ENCODE measurements at places on chromosomes 3 and 15.

DNA sequence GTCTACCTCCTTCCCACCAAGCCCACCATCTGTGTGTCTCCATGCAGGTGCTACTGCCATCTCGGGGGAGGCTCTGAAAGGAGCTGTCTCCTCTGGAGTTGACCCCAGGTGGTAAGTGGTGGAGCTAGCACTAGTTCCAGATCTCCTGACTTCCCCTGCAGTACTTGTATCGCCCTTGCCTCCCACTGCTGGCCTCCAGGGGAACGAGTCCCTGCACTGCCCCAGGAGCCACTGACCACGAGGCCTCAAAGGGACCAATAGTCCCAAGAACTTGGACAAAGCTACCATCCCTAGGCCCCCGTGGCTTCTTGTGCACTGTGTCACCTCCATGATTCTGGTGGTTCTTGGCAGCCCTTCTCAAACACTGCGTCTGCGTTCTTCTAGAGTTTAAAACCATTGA is 98.9 kb downstream of the TOP2B start:
- DNase-seq, result no peak

- DNase-seq, result no peak
Observed at GRCh38 chr3:101466465-101467309, 46.3 kb downstream of the SENP7 start.

GRCh38 chr3:179460260-179460659 is 9.0 kb upstream of the GNB4 start:
- DNase-seq, result no peak

- no peak for DNase-seq
Observed at GRCh38 chr3:191020730-191021396, 158.4 kb upstream of the GMNC start.

GRCh38 chr15:88649753-88650551 is 11.1 kb downstream of the ISG20 start:
- DNase-seq, result no peak

- DNase-seq, result no peak
Observed at GRCh38 chr3:150743508-150743907, 19.5 kb downstream of the SIAH2 start.

GRCh38 chr15:85547386-85547785 is 167.0 kb downstream of the AKAP13 start:
- DNase-seq, result no peak

GRCh38 chr15:68364028-68364659 is 67.8 kb downstream of the ITGA11 start:
- DNase-seq, result no peak

GRCh38 chr3:115092220-115092791 is 54.8 kb downstream of the ZBTB20 start:
- DNase-seq, result peak; percentile 33

- no peak for DNase-seq
Observed at GRCh38 chr3:21020681-21021080, 730.3 kb downstream of the ZNF385D start.

- no peak for DNase-seq
Observed at GRCh38 chr15:50355980-50356379, 982 bp upstream of the GABPB1 start.

GRCh38 chr3:9499455-9500107 is 54.0 kb downstream of the LHFPL4 start:
- no peak for DNase-seq

GRCh38 chr15:79025802-79026201 is 64.8 kb downstream of the RASGRF1 start:
- DNase-seq, result no peak

DNA sequence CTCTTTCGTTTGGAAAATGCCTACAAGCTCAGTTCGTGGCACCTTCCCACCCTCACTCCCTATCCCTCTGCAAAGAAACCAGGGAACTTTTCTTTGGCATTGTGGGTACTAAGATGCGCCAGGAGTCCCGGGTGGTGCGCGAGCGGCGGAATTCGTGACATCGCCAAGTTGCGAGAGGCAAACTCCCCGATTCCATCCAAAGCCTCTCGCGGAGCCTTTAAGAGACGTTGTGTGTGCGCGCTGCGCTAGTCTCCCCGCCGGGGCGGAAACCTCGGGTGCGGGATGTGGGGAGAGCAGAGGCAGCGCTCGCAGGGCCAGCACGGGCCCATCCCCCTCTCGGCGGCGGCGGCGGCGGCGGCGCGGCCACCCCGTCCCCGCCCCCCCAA is 443 bp upstream of the NR2F2 start:
- DNase-seq, result no peak

DNA sequence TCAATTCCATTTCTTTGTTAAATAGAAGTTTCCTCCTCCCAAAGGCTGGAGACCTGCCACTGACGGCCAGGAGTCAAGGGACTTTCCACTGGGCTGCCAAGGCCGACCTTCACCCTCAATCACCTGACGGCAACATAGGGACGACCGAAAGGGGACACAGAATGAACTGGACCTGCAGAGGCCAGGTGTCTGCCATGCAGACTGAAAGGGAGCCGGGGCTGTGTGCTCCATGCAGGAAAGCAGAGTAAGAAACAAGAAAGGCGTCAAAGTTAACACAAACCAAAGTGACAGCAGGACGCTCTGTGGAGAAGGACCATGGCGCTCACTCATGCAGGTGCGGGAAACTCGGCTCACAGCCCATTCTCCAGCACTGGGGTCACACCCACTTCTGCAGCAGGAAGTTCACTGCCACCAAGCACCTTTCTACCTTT is 26.1 kb downstream of the ZXDC start:
- no peak for DNase-seq

DNA sequence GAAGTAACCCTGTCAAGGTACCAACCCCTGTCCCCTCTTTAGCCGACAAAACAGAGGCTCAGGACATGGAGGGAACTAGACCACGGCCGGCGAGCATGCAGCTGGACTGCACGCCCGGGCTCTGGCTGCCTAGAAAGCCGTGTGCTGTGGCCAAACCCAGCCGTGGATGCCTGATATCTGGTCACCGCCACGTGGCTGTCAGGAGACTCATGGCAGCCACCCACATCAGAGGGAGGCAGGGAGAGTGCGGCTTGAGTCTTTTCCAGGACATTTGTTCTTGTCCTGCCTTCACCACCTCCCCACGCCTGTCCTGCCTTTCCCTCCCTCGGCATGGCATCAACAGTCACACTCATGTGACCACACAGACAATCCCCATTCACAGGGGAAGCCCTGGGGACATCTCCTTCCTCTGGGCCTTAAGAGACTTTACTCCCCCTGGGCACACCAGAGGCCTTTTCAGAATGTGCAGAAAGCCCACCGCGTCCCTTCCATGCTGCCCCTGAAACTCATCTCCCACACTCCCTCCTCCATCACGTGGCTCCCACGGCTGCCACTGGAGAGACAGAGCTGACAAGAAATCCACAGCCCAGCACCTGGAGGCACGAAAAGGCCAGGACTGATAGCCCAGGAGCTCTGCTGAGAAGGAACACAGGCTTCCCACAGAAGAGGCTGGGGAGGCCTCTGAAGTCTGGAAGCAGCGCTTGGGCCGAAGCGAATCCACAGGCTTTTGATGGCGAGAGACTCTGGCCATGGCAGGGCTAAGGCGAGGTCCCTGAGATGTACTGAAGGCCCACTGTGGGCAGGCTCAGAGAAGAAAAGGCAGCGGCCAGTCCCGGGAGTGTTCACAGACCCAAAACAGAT is 71.2 kb upstream of the IQSEC1 start:
- no peak for DNase-seq

DNA sequence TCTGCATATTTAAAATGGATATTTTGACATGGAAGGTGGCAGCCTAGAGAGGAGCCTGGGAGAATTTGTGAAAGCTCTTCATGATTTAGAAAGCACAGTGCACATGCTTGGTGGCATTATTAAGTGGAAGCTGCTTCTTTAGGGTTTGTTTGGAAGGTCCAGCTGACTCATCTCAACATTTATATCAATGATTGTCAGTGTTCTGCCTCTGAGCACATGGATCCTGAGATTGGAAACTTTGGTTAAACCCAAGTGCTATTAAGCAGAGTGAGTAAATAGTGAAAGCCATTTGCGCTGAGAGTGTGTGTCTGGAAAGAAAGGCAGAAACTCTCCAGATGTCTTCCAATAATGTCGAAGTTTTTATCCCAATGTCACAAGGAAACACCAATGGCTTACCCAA is 7.4 kb downstream of the NOX5 start:
- DNase-seq, result no peak

- DNase-seq, result no peak
Observed at GRCh38 chr15:64464276-64465005, 4.1 kb downstream of the ZNF609 start.

DNA sequence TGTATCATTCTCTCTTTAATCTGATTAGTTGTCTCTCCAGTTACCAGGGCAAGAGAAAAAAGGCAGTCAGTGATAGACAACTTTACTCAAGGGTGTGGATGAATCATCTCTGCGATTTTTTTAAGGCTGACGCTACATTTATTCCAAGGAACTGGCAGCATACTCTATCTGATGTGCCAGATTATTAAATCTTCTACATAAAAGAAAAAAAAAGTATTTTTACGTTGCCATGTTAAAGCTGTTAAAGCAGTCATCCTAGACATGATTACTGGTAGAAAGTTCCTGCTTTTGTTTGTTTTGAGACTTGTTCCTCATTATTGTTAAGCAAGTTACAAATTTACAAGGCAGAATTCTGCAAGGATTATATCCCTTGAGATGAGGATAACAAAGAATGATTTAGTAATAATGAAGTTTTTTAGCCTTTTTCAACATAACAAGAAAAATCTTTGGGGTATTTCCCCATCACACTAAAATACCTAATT is 121.7 kb downstream of the CBLB start:
- no peak for DNase-seq

GRCh38 chr3:52021489-52022268 is 26.0 kb upstream of the RPL29 start:
- no peak for DNase-seq

- no peak for DNase-seq
Observed at GRCh38 chr3:17985658-17986347, 243.4 kb upstream of the TBC1D5 start.

GRCh38 chr15:49169880-49170597 is at the start of gene GALK2:
GALK2 (plus strand) TSS chr15:49170247; CDS start chr15:49170323, 76 bp downstream.
- peak; percentile 56 for DNase-seq

- peak; percentile 20 for DNase-seq
Observed at GRCh38 chr15:58227706-58228543, 89.7 kb downstream of the AQP9 start.

GRCh38 chr3:173624086-173624485 is 226.5 kb downstream of the NLGN1 start:
- DNase-seq, result no peak

- DNase-seq, result no peak
Observed at GRCh38 chr3:8491271-8492144, 10.1 kb upstream of the LMCD1 start.

GRCh38 chr3:125367403-125368230 is 7.5 kb downstream of the ZNF148 start:
- no peak for DNase-seq

DNA sequence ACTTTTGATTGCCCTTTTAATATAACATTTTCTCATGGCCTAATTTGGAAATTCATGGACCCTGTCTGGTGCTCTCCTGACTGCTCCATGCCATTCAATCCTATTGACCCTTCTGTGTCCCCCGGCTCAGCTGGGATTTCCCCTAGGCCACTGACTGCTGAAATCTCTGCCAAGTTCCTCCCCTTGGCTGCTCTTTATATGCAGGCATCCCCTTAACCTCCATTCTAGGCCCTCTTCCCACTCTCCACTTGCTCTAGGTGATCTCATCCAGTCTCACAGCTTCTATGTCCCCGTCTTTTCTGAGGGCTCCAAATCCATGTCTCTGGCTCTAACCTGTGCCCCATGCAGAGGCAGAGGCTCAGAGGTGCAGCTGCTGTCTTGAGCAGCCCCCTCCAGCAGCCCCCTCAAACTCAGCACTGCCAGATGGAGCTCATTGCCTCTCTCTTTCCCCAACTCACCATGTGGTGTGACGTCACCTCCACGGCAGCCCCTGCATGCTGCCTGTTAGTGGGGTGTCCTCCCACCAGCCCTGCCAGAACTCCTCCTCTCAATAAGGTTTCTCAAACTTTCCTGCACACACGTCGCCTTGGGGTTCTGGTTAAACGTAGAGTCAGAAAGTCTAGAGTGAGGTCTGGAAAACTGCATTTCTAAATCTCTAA is 6.6 kb downstream of the FSD2 start:
- DNase-seq, result no peak

DNA sequence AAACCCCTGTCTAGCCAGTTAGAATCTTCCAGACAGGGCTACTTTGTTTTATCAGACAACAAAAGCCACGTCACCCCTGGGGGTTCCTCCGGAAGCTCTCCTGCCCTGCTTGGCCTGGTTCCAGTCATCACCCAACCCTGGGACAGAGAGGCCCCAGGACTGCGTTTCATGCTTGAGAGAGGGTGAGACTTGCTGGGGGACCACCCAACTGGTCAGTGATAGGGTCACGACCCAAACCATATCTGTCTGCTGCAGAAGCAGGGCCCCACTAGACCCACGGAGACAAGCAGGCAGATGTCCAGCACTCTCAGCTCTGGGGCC is 1.2 kb downstream of the NT5DC2 start:
- DNase-seq, result no peak

GRCh38 chr3:196210673-196211556 is at the start of gene ZDHHC19:
ZDHHC19 (minus strand) TSS chr3:196211400; CDS start chr3:196211315, 85 bp downstream.
- DNase-seq, result no peak

DNA sequence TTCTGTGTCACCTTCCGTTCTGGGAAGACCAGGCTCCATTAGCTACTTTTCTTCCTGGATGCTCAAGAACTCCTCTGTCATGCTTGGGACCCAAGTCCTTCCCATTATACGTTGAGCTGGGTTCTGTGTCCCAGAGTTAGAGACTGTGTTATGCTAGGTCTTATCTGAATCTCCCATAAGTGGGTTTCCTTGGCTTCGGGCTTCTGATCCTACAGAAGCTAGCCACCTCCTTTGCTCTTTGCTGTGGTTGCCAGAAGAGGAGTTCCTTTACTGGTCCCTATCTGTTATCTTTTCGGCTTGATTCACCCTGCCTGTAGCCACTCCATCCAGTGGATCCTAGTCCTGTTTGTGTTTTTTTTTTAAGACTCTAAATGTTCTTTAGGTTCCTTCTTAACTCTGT is 38.0 kb downstream of the TYRO3 start:
- DNase-seq, result no peak

DNA sequence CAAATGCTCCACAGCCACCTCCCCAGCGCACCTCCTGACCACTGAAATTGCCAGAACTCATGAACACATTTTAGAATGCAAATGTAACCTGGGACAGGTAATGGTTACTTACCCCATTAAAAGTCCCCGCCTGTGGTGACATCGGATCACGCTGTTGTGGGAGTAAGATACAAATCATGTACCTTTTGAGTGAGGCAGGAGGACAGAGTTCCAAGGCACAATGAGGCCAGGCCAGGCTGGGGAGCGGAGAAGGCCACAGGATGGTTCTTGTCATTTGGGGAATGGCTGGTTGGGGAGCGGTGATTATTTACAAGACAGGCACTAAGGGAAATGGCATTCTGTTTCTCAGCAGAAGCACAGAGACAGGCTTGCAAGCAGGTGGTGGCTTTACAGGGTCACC is 490.0 kb downstream of the EDEM1 start:
- DNase-seq, result no peak

- DNase-seq, result no peak
Observed at GRCh38 chr3:35777563-35778554, 138.5 kb downstream of the ARPP21 start.

- no peak for DNase-seq
Observed at GRCh38 chr15:101424984-101425383, 64.5 kb downstream of the PCSK6 start.

GRCh38 chr15:94174399-94174802 is 57.0 kb upstream of the MCTP2 start:
- DNase-seq, result no peak

All from stimulated activated CD4-positive, alpha-beta T cell treated with anti-CD3 and anti-CD28 coated beads, Interleukin-1b, Interleukin-23, amount 100 ng/mL, for 1 hour (primary cell).